ENCODE measurements at places on chromosomes 1 and 21. TPM values are rescaled to one million over a fixed set of nuclear protein-coding genes. Genes with fewer than 3 reads are reported as not detected.

UQCRHL gene
- 18.3 TPM for total RNA-seq

TDRKH gene
- total RNA-seq = 2.0 TPM

RAP1GAP gene
- total RNA-seq = 0.23 TPM

HES2 gene
- total RNA-seq = 0.12 TPM

PINK1 gene
- 68.1 TPM for total RNA-seq

DIO1 gene
- not detected for total RNA-seq

EPHA2 gene
- total RNA-seq = 66.0 TPM

TMEM240 gene
- 5.6 TPM for total RNA-seq

HSD11B1 gene
- total RNA-seq = 0.45 TPM

LCE1F gene
- not detected for total RNA-seq

KCNC4 gene
- total RNA-seq = 1.2 TPM

BTBD19 gene
- total RNA-seq = 7.5 TPM

LCE2A gene
- not detected for total RNA-seq

ITPKB gene
- 5.3 TPM for total RNA-seq

EDARADD gene
- total RNA-seq = not detected

CD48 gene
- total RNA-seq = not detected

REG4 gene
- not detected for total RNA-seq

WASF2 gene
- 9.5 TPM for total RNA-seq

MAP3K7CL gene
- 38.0 TPM for total RNA-seq

PRELP gene
- total RNA-seq = 2.3 TPM

CDKN2C gene
- total RNA-seq = 16.8 TPM

C1QA gene
- not detected for total RNA-seq

CFAP107 gene
- not detected for total RNA-seq

RALGPS2 gene
- total RNA-seq = 7.2 TPM

SYTL1 gene
- total RNA-seq = not detected

TGFB2 gene
- 85.8 TPM for total RNA-seq

UTS2 gene
- total RNA-seq = not detected

TCHH gene
- total RNA-seq = 0.08 TPM

CELA2B gene
- total RNA-seq = not detected

FCRL2 gene
- total RNA-seq = not detected

MATN1 gene
- total RNA-seq = 0.23 TPM

CR1L gene
- not detected for total RNA-seq

SSX2IP gene
- total RNA-seq = 14.6 TPM

HJV gene
- not detected for total RNA-seq

GOLT1A gene
- total RNA-seq = not detected

UBXN10 gene
- under 0.01 TPM for total RNA-seq

ANKRD45 gene
- not detected for total RNA-seq

L1TD1 gene
- not detected for total RNA-seq

ITLN2 gene
- total RNA-seq = 1.5 TPM

GJB5 gene
- total RNA-seq = not detected

NTMT2 gene
- not detected for total RNA-seq

PTPN7 gene
- total RNA-seq = not detected

DHX9 gene
- total RNA-seq = 132 TPM

RPTN gene
- total RNA-seq = not detected

EFNA1 gene
- 0.23 TPM for total RNA-seq

RGS5 gene
- total RNA-seq = 1.9 TPM

FCRL5 gene
- not detected for total RNA-seq

CHD1L gene
- 36.7 TPM for total RNA-seq

FCGR1A gene
- not detected for total RNA-seq

NPPA gene
- not detected for total RNA-seq

SH3BP5L gene
- total RNA-seq = 26.7 TPM

FHAD1 gene
- 0.35 TPM for total RNA-seq

NBPF6 gene
- total RNA-seq = not detected

NEGR1 gene
- 2.7 TPM for total RNA-seq

DCST1 gene
- total RNA-seq = not detected

GJC2 gene
- total RNA-seq = 4.1 TPM

ARHGEF19 gene
- total RNA-seq = 5.5 TPM

CDC73 gene
- 24.0 TPM for total RNA-seq

VWA5B1 gene
- total RNA-seq = not detected

OR2L3 gene
- total RNA-seq = not detected

All from smooth muscle cell of the coronary artery (primary cell).